ENCODE measurements at places on chromosomes 12 and 14.

GRCh38 chr14:105091517-105092170 lies 26.4 kb upstream of the GPR132 start:
- no peak for DNase-seq

DNA sequence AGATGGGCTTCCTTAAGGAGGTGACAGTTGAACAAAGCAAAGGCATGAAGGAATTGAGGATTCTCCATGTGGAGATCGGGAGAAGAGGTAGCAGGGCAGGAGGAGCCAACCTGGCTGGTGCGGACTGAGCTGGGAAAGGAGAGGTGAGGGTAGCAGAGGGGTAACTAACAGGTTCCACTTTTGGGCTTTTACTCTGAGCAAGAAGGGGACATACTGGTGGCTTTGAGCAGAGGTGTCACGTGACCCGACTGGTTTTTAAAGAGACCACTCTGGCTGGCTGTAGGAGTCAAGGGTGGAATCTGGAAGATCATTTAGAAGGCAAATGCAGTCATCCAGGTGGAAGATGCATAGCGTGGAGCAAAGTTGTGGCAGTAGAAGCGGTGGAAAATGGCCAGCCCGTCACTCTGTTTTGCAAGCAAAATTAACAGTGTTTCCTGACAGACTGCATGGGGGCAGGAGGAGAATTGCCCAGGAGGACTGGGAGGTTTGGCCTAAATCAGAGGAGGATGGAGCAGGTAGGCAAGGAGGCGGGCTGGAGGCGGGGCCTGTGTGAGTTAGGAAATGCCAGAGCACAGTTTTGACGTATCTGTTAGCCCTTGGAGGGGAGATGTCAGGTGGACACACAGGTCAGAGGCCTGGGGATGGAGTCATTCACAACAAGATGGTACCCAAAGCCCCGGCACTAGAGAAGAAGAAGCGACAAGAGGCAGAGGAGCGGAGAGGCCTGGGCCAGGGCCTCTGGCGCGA lies 156.3 kb upstream of the FKBP4 start:
- no peak for DNase-seq

DNA sequence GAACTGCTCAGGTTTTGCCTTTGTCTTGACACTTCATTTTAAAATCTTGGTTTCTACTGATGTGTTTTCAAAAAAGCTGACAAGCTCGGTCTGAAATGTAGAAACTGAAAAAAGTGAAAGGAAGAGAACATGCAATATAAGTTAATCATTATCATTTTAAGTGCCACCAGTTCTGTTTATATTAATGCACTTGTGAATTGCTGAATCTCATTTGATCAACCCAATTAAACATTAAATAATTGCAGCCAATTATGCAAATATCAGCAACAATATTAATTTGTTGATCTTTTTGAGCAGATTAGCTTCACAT lies 133.8 kb downstream of the BCAT1 start:
- DNase-seq = no peak

- no peak for DNase-seq
Measured at GRCh38 chr12:107221913-107222312, 128.6 kb upstream of the CRY1 start.

- DNase-seq = no peak
Measured at GRCh38 chr12:11771895-11772502, 122.5 kb downstream of the ETV6 start.

DNA sequence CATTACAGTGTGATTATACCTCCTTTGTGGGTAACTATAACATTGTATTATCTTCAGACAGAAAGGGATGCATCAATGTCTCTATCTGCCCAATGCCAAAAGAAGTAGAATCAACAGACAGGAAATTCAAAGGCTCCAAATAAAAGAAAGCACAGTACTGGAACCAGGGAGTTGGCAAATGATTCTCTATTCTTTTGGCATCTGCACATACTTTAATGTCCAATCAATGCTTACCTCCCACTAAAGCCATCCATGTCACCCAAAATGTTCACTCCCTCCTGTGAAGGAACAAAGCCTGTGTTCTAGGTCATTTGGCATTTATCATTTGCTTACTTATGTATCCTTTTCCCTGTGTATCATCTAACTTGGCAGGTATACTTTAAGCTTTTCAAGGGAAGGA lies 36.7 kb downstream of the KIF21A start:
- DNase-seq = no peak

- DNase-seq = peak; percentile 68
Measured at GRCh38 chr14:55807053-55807880, 227.3 kb downstream of the KTN1 start.

GRCh38 chr14:102525219-102525928 lies 15.8 kb upstream of the ANKRD9 start:
- DNase-seq = peak; percentile 17

DNA sequence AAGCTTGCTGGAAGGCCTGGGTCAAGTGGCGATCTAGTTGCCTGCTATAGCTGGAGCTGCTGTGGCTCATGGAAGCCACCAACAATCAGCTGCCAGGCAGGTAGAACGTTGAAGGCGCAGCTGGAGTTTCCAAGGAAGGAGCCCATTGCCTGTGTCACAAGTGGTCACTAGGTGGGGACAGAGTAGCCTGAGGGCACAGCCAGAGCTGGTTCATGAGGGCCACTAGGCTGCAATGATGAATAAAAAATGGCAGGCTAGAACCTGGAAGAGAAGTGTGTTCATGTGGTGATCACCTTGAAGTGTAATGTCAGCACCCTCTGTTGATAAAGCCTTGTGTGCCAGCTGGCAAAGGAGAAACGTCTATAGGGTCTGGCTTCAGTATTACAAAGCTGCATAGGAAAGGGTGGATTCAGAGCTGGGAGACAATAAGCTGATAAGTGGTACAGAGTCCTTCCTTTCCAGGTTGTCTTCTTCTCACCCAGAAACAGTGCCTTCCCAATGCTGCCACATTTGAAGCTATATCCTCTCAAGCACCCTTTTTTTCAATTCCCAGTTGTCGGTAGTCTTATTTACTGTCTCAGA lies 165.8 kb downstream of the EMP1 start:
- DNase-seq = peak; percentile 12
